ENCODE measurements at places on chromosomes 4 and X.

- no peak for ATAC-seq
Measured at GRCh38 chr4:48913346-48913745, 6.8 kb upstream of the OCIAD2 start.

- no peak for ATAC-seq
Measured at GRCh38 chr4:88043001-88043400, 35.6 kb downstream of the PKD2 start.

GRCh38 chr4:5892323-5893003 lies 423 bp downstream of the CRMP1 start:
- ATAC-seq: no peak

DNA sequence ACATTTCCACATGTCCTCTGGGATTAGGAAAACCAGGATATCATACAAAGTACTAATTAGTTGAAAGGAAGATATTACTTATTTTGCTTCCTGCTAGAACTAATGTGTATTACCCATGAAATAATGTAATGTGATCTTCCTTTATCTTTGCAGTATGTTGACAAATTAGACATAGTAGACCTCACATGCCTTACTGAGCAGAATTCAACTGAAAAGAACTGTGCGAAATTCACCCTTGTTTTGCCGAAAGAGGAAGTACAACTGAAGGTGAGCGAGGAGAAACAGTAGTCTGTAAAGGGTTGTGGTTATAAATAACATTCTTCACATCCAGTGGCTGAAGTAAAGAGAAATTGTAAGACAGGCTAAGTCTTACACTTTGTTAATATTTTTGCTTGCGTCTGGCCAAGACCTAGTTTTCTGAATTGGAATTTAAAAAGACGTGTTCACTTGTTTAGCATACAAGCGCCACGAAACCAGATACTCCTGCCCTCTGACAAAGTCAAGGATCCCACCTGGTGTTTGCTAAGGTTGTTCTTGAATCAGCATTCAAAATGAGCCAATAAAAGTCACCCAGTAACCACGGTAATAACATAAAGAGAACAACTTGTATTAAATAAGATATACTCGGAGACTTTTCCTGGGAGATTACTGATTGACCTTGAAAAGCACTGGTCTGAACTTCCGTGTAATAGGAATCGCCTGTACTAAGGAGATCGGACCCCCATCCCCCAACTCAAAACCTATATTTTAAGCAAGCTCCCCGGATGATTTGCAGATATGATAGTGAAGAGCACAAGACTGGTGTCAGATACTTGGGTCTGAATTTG lies 16.9 kb downstream of the STAP1 start:
- no peak for ATAC-seq

- ATAC-seq: no peak
Measured at GRCh38 chrX:24207826-24208225, 58.3 kb downstream of the ZFX start.

GRCh38 chrX:149230689-149231088 lies 274.4 kb downstream of the IDS start:
- ATAC-seq: no peak

DNA sequence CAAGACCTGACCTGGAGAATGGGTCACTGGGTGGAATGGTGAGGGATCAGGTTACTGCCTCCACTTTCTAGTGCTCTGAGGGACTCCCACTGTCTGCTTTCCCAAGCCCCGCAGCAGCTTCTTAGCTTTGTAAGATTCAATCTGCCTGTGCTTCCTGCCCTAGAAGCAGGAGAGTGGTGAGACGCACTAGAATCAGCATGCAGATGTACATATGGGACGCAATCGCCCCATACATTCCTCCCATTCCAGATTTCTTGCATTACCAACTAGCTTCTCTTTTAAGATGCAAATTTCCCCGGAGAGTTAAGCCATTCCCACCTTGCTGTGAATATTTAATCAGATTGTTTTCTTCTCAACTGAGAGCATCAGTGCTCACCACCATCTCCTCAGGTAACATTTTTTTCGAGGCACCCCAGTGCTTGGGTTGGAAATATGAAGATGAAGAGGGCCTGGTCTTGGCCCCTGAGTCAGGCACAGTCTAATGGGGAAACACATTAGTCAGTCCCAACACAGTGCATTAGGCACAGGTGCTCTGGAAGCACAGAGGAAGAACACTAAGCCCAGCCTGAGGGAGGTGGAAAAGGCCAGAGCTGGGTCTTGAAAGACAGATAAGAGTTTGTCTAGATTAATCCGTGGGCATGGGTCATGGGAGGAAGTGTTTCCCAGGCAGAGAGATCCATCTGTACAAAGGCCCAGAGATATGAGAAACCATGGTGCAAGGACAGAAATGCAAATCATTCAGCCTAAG lies 66.7 kb upstream of the PRPS1 start:
- ATAC-seq: no peak

DNA sequence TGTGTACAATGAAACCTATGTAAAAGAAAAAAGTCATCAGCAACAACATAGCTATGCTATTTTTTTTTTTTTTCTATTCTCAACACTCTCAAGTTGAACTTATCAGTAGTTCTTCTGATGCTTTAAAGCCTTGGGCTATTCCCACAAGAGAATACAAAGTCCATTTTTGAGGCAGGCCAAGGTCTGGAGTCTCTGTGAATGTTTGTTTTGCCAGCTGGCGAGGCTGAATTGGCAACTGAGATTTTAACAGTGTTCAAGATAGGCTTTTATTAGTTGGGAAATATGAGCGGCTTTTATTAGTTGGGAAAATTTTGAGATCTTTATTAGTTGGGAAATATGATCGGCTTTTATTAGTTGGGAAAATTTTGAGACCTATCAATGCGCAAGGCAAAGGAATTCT lies 336.6 kb downstream of the SLITRK2 start:
- ATAC-seq: no peak

- no peak for ATAC-seq
Measured at GRCh38 chr4:110139111-110139510, 59.3 kb downstream of the ELOVL6 start.

DNA sequence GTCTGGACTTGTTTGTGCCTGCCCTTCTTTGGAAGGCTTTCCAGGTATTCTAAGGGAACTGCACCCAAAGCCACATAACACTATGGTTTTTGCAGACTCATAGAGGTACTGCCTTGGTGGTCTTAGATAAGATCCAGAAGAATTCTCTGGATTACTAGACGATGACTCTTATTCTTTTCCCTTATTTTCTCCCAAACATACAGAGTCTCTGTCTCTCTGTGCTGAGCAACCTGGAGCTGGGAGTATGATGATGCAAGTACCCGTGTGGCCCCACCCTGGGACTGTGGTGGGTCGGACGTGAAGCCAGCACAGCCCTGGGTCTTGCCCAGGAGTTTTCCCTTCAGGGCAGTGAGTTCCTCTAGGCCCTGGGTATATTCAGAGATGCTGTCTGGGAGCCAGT lies 1342.4 kb upstream of the TENM3 start:
- ATAC-seq: no peak

GRCh38 chrX:39592776-39593175 lies 505.0 kb downstream of the BCOR start:
- no peak for ATAC-seq
